ENCODE measurements at places on chromosomes 4 and X. TPM values are rescaled to one million over a fixed set of nuclear protein-coding genes. Genes with fewer than 3 reads are reported as not detected.
A peak's percentile ranks its signal among the peaks of the same experiment; 100 is the strongest.

The LEF1 gene
- 0.58 TPM for total RNA-seq

The KLHL15 gene
- 3.4 TPM for total RNA-seq

- DNase-seq, result no peak
Measured at GRCh38 chr4:158622251-158622650, 49.4 kb downstream of the C4orf46 start.

The MAB21L2 gene
- 0.70 TPM for total RNA-seq

- DNase-seq, result no peak
Measured at GRCh38 chr4:6277935-6278800, 8.5 kb downstream of the WFS1 start.

- no peak for DNase-seq
Measured at GRCh38 chr4:124167602-124168001, 544.9 kb downstream of the ANKRD50 start.

The AMER1 gene
- 2.2 TPM for total RNA-seq

The RHOXF2B gene
- total RNA-seq, result not detected

DNA sequence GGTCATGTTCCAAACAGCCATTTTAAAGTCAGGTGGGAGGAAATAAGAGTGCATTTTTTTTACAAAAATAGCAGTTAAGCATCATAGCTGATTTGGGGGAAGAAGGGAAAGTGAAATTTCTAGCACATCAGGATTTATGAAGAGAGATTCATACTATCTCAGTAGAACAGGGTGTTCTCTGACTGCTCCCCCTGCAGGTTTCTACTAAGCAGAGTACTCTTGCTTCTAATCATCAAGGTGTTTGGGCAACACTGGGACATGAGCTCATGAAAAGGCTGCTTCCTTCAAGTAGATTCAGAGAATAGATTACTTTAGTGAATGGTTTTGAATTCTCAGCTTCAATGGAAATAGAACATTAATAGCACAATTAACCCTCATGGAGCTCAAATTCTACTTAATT lies 591.4 kb upstream of the PCDH10 start:
- no peak for DNase-seq

DNA sequence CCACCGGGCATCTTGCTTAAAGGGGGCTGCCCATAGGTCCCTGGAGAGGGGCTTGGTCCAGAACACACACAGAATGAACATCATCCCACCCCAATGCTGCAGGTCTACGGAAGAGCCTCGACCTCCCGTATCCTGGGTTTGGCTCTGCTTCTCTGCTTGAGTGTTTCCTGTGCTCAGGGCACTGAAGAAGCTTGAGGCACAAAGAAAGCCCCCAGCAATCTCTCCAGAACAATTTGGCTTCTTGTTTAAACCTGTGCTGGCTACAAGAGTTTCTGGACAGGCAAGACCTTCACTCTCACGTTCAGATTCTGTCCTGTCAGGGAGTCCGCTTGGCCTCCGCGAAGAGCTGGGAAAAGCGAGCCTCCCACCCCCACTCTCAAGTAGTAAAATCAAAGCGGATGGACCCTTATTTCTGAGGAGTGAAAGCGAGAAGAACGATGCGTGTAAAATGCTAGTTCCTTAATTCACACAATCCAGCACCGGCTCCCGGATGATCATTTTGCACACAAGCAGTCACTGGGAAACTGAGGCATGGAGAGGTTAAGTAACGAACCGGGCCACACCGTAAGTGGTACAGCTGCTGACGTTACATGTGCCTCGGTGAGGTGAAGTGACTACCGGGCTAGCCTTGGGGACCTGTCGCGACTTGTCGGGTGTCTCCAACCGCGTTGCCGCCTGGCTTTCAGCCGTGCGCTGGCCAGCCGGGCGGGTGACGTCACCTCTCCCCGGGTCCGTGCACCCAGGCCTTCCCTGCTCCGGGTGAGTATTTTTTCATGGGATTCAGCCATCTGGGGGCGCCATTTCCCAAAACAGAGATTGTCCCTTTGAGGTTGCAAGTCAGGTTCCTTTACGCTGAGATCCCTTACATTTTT lies 3.1 kb upstream of the SFRP2 start:
- DNase-seq, result no peak

DNA sequence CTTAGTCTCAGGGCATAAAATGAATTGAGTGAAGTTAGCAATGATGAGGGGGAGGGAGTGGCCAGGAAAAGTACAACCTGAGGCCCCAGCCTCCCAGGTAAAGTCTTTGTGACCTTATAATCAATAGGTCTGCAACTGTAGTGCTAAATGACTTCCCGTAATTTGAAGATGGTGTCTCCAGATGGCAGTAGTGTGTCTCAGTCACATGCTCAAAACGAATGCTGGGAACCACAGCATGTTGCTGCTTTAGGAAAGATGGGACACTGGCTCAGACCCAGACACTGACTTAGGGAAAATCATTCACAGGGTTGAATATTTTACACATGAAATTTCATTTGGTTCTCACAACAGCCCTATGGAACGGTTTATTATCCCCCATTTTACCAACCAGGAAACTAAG lies 10.3 kb downstream of the SRPX2 start:
- no peak for DNase-seq

DNA sequence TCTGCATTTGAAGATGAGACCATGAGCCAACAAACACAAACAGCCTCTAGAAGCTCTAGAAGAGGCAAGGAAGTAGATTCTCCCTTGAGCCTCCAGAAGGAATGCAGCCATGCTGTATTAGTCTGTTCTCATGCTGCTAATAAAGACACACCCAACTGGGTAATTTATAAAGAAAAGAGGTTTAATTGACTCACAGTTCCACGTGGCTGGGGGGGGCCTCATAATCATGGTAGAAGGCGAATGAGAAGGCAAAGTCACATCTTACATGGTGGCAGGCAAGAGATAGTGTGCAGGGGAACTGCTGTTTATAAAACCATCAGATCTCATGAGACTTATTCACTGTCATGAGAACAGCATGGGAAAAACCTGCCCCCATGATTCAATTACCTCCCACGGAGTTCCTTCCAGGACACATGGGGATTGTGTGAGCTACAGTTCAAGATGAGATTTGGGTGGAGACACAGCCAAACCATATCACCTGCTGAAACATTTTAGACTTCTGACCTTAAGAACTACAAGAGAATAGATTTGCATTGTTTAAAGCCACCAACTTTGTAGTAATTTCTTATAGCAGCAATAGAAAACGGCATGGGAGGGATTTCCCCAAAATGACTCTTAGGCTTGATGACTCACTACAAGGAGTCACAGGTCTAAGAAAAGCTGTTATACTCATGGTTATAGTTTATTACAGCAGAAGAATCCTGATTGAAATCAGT lies 284.4 kb upstream of the SFRP2 start:
- no peak for DNase-seq

The RAI2 gene
- 9.1 TPM for total RNA-seq

DNA sequence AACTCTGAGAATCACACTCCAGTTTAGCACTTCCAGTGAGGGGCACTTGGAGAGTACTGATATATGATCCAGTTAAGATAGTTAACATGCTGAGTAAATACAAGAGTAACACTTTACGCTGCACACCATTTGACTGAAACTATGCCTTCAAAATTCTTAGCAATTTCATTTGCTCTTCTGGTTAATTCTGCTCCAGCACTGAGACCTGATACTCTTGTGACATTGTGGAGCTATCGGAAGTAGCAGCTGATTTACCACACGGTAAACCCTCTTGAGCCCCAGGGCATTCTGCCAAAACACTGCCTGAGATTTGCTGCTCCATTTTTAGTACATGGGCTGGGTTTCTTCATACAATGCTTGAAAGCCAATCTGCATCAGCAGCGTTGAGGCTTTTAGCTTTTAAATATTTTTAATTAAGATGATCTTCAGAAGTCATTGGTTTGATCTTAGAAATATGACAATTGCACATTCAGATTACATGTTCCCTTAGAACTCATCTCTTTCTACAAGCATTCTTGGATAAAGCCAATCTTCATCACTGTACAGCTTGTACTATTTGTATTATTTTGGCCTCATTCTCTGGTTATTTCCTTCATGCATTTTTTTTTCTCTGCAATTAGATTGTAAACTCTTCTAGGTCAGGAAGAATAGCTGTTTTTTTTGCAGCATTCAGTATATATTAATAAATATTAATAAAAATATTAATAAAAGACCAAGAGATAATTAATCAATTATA lies 67.8 kb upstream of the ETNPPL start:
- DNase-seq, result no peak

- no peak for DNase-seq
Measured at GRCh38 chr4:137638934-137639333, 106.6 kb upstream of the PCDH18 start.

- peak; percentile 61 for DNase-seq
Measured at GRCh38 chr4:147590249-147590920, 26.8 kb upstream of the TMEM184C start.

DNA sequence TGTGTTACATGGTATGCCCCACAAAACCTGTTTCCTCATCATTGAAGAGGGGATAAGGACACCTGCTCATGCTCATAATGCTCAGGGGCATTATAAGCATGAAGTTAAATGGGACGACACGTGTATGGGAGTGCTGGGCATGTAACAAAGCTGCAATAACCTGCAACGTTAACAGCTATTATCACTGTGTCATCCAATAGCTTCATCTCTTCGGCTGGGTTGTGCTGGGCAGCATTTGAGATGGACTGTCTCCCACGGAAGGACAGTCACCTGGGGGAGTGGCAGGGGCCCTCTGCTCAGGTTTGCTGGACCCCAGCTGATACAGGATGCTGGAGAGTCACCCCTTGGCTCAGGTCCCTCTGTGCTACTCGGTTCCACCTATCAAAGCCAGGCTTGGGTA lies 94.5 kb downstream of the NSUN7 start:
- DNase-seq, result no peak

DNA sequence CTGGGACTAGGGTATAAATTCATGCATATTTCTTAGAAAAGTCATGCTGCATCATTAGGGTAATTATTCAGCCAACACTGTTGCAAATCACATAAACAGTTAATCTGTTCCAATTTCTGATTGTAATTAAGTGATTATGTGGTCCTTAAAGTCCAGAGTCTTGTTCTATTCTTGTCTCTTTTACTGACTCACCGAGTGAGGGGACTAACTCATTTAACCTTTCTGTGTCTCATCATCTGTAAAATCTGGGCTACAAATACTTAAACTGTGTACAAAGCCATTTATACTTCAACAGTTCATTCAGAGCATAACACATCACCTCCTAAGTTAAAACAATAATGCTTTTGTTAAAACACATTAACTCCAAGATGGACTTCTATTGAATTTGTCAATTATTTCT lies 65.4 kb upstream of the KLHL13 start:
- DNase-seq, result no peak

- DNase-seq, result no peak
Measured at GRCh38 chr4:113593400-113594230, 167.9 kb downstream of the CAMK2D start.

- DNase-seq, result no peak
Measured at GRCh38 chr4:101969965-101970364, 179.4 kb downstream of the BANK1 start.

- no peak for DNase-seq
Measured at GRCh38 chrX:43892336-43892870, 10.2 kb upstream of the MAOB start.

GRCh38 chr4:107247738-107248137 lies 211.6 kb upstream of the DKK2 start:
- no peak for DNase-seq

- DNase-seq, result no peak
Measured at GRCh38 chrX:16222151-16222550, 54.9 kb downstream of the MAGEB17 start.

DNA sequence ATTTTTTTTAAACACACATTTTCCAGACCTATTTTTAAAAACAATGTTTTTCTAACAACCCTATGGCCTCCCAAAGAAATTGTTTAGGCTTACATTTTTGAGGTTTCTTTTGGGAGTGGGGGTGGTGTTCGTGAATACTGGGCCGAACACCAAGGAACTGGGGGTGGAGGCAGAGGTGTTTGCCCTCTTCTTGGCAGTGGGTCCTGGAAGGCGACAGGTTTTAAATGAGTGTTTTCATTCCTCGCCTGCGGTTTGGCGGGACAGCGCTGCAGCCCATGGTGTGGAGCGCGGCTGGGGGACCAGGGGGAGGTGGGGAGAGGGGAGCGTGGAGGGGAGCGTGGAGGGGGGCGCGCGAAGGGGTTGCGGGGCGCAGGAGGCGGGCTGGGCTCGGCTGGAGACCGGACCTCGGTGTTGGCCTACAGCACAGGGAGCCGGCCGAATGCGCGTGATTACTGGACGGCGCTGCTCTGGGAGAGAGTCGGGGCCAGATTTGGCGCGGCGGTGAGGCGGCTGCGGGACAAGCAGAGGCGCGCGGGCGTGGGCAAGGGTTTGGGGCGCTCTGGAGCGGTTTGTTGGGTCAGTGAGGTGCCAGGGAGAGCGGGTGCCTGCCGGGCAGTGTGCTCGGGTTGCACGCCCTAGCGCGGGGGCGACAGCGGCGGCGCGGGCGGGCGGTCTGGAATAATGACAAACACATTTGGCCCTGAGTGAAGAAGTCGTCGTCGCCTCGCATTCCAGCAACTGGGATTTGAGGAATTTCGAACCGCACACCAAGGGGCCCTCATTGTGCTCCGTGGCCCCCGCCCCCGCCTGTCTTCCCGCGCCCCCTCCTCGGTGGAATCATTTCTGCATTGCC lies 764 bp downstream of the PDGFRA start:
- DNase-seq, result no peak

The MAGEA4 gene
- not detected for total RNA-seq

The CYLC1 gene
- total RNA-seq, result not detected

DNA sequence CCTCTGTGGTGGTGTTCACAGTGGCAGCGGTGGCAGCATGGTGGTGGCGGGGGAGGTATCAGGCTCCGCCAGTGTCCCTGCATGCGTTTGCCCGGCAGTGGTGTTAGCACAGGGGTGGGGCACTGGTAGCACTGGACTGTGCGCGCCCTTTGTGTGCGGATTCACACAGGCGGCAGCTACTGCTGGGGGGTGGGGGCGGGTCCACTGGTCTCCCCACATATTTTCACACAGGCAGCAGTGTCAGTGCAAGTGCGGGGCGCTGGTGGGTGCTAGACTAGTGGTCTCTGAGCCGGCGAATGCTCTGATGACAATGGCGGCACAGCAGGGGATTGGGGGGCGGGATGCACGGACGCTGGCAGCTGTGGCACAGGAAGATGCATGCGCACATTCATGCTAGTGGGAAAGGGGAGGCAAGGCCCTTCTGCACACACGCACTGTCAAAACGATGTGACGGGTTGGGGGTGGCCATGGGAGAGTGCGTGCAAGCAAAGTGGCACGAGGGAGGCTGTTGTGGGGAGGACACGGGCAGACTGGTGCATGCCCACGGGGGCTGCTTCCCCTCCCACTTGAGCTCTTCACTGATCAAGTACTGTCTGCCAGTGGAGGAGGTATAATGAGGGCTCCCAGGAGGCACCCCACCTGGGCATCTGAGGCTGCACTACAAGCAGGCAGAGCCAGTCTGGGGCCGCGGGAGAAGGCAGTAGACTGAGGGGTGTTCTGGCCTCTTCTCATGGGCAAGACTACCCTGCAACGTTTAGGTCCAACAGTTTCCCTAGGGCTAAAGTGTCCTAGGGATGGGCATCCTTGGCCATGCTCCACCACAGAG lies 53.0 kb downstream of the POF1B start:
- no peak for DNase-seq

GRCh38 chr4:24363751-24364150 lies 220.6 kb downstream of the DHX15 start:
- no peak for DNase-seq

GRCh38 chrX:125998432-125998831 lies 167.7 kb downstream of the DCAF12L2 start:
- no peak for DNase-seq

The SYNPO2 gene
- 0.53 TPM for total RNA-seq

The SMPX gene
- total RNA-seq, result not detected

GRCh38 chr4:3221184-3221494 lies 27.8 kb upstream of the MSANTD1 start:
- DNase-seq, result no peak

The IL1RAPL2 gene
- total RNA-seq, result not detected

GRCh38 chrX:39903343-39903742 lies 194.4 kb downstream of the BCOR start:
- DNase-seq, result no peak

Data from glomerular endothelial cell (primary cell).